ENCODE measurements at places on chromosomes 3 and 15. TPM values are rescaled to one million over a fixed set of nuclear protein-coding genes. Genes with fewer than 3 reads are reported as not detected.

DNA sequence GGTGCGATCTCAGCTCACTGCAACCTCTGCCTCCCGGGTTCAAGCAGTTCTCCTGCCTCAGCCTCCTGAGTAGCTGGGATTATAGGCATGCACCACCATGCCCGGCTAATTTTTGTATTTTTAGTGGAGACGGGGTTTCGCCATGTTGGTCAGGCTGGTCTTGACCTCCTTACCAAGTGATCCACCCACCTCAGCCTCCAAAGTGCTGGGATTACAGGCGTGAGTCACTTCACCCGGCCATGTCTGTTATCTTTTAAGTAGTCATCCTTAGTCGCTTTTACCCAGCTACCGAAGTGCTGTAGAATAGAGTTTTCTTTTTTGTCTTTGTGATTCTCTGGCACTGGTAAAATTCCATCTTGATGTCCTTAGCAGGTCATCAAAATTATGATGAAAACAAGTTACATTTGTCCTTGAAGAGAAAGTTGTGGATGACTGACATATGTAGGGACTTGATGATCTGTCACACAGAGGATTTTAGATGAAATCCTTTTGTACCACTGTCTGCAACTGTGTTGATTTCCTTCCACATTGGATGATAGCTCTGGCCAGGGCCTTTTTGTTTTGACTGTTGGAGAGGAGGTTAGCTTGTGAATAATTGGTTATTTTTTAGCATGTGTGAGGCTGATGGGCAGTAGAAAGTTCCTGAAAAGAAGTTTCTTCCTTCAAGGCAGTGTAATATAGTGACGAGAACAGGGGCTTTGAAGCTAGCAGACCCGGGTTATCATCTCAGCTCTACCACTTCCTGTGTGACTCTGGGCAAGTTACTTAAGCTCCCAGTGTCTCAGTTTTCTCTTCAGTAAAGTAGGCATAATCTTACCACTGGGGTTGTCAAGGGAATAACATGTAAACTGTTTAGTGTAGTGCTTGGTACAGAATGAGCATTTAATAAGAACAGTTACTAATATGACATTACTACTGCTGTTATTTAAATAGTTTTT is 18.8 kb downstream of the ATG7 start:
- DNase-seq: no peak

DNA sequence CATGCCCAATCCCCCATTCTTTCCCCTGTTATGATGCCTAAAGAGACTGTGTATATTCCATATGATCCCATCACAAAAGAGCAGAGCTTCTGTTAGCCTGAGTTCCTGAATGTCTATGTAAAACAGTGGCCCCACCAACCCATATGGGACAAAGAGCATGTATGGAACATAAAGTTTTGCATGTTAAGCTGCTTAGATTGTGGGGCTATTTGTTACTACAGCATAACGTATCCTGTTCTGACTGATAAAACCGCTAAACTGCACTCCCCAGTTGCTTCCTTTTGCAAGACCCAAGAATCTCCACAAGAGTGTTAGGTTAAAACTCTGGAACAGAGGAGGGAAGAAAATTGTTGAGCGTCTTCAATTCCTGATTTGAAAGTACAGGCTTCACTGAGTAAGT is 154.8 kb downstream of the ALDH1A2 start:
- DNase-seq: no peak

- DNase-seq: no peak
These were observed 193.3 kb upstream of the PROK2 start for GRCh38 chr3:71978150-71978721.

DNA sequence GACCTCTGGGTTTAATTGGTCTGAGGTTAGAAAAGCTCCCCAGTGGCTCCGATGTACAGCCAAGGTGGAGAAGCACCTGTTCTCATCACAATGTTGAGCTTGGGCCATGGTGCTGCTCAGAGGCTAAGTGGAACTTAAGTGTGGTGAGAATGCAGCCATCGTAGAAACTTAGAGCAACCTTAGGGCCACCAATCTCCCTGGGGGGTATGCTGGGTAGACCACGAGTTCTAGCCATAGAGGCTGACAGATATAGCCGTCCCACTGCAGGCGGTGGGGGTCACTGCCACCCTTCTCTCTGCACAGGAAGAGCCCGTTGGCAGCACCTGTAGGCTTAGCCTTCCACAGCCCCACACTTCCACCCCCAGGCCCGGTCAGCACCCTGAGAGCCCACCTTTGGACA is 38.0 kb downstream of the MGLL start:
- DNase-seq: no peak

GRCh38 chr3:191484461-191484860 is 23.5 kb downstream of the PYDC2 start:
- no peak for DNase-seq

- DNase-seq: no peak
These were observed 76.2 kb downstream of the DCUN1D1 start for GRCh38 chr3:182904164-182904563.

The LRRC2 gene
- total RNA-seq: 2.4 TPM

The INKA1 gene
- 14.3 TPM for total RNA-seq

The P2RY1 gene
- 33.8 TPM for total RNA-seq

The ROBO2 gene
- total RNA-seq: 245 TPM

The GOLGA8R gene
- 0.82 TPM for total RNA-seq

The NPAP1 gene
- 0.41 TPM for total RNA-seq

The CPOX gene
- 17.1 TPM for total RNA-seq

Measured in frontal cortex (tissue), 4 donors.